ENCODE measurements at places on chromosomes 5 and 9.

DNA sequence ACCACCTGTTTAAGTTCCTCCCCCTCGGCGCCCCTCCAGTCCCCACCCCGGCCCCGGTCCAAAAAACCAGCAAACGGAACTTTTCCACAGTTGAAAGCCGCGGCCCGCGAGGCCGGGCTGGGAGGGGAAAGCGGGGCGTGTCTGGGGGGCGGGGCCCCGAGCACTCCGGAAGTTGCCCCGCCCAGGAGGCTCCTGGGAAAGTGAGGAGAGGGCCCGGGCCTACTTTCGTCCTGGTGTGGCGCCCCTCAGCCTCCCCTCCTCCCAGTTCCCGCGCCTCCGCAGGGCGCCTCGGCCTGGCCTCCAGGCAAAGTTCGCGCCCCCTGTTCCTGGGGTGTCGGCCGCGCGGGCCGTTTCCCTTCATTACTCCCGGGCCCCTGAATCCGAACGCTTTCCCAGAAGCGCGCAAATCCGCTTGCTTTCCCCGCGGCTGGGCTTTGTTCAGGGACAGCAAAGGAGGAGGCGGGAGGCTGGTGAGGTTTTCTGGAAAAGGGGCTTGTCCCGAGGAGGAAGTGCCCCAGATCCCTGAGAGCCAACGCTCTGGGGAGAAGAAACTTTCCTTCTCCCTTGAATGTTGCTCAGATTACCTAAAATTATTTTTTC, 4.5 kb upstream of the DMRT3 start:
- no peak for DNase-seq

DNA sequence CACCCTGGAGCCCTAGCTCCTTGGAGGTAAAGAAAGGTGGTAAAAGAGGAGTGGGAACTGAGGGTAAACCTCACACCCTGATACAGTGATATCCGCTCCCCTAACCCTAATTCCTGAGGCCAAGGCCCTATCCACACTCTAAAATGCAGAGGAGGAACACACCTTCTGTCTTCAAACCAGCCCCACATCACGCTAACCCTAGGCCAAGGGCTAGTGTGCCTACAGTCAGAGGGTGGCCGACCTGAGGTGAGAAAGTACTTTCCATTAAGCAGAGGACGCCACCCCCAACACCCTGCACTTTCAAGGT, 590 bp downstream of the HDAC3 start:
- no peak for DNase-seq

DNA sequence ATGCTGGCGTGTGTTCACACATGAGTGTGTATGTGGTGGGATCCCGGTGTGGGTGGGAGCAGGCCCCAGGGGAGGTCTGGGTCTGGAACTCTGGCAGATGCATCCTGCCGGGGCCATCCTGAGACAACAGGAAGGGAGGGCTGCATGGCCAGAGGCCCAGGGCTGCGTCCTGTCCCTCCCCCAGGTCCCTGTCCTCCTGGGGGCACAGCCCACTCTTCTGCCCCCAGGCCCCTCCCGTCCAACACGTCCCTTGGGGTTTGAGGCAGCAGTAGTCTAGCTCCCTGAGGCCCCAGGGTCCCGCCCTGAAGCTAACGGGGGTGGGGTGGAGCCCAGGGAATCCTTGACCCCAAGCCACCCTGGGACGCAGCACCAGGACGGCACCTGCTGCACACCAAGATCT, 16.6 kb downstream of the FLT4 start:
- DNase-seq: no peak

DNA sequence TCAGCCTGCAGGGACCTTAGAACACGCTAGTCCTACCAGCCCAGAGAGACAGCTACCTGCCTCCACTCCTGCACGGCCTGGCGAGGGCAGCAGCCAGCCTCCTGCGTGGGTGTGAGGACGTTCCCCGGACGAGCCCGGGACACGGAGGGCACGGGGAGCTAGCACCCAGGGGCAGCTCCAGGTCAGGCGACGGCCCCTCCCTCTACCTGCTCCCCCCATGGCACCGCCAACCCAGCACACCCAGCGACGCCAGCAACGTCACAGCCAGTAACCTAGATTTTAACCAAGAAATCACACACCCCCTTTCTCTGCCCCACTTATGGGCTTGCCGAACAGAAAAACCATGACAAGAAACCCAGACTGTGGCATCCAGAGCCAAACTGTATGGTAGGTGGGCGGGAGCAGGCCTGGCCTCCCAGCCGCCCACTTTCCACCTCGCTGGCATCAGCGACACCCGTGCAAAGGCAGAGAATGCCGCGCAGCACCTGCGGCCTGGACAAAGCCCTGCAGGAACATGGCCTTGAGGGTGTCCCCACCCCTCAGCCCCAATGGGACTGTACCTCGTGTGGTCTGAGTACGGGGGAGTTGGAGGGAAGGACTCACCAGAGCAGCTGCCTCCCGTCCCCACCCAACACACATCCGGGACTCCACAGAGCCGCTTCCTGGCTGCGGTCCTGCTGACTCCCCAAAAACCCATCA, 47.9 kb downstream of the NACC2 start:
- DNase-seq: no peak

GRCh38 chr9:82608487-82608886, 454.5 kb downstream of the RASEF start:
- DNase-seq: no peak

DNA sequence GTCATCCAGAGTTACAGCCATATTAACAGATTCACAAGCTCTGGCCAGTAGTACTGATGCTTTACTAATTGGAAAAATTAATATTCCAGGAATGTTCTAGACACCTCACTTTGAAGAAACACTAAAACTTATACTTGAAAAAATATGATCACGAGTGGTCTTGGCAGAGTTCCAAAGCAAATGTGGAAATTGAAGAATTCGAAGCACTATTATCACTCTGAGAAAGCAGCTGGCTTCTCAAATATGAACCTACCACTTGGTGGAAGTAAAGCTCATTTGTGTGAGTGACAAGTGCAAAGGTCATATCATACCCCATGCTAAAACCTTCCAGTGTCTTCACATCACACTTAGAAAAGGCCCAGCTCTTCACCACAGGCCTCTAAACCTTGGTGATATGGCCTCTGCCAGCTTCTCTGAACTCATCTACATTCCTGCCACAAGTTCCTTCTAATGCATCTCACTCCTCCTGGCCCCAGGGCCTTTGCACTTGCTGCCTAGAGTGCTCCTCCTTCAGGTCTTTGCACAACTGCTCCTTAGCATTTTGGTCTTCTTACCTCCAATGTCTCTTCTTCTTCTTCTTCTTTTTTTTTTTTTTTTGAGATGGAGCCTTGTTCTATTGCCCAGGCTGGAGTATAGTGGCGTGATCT, 175.7 kb upstream of the SMIM23 start:
- no peak for DNase-seq

GRCh38 chr9:7298123-7298522, 501.5 kb downstream of the DMAC1 start:
- DNase-seq: no peak

DNA sequence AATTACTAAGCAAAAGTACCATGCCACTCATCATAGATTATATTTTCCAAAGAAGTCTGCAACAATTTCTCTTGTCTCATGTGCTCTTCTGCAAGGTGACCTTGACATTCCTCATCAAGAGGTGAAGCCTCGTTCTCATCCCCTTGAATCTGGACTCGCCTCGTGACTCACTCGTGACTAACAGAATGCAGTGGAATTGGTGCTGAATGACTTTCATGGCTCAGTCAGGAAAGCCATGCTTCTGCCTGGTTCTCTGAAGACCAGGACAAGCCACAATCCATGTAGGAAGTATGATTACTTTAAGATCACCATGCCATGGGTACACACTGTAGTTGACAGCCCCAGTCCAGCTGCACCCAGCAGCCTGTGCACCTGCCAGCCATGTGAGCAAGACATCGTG, 335.8 kb downstream of the GADD45G start:
- no peak for DNase-seq

DNA sequence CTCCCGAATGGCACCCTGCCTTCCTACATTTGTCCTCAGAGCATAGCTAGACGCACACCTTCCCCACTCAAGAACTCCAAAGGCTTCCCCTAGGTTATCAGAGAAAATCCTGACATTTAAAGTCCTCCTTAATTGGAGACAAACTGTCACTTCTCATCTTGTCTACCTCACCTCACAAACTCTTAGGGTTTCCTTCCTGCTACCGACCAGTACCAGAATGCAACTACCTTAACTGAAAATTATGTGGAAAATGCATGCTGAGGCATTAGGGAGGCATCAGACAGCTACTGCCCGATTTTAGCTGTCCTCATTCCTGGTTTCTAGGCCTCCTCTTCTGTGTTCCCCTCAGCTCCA, 17.9 kb upstream of the TNIP1 start:
- no peak for DNase-seq

DNA sequence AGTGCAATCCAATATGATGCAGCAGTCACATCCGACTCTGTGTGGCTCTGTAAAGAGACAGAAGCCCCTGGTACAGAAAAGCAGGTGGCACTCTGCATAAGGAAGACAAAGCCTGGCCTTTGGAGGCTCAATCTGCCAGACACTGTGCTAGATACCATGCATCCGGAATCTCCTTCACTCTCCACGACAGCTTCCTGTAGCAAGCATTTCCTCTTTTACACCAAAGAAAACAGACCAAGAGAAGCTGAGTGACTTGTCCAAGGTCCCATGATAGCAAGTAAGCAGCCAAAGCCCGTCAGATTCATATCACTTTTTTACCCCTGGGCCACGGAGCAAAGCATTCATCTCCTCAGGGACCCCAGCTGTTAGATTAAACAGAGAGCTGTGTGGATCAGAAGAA, 64.2 kb upstream of the SMIM23 start:
- no peak for DNase-seq

GRCh38 chr9:116900543-116900942, 213.4 kb downstream of the TRIM32 start:
- DNase-seq: no peak

GRCh38 chr9:131597246-131597645, 51.9 kb downstream of the PRRT1B start:
- DNase-seq: no peak

DNA sequence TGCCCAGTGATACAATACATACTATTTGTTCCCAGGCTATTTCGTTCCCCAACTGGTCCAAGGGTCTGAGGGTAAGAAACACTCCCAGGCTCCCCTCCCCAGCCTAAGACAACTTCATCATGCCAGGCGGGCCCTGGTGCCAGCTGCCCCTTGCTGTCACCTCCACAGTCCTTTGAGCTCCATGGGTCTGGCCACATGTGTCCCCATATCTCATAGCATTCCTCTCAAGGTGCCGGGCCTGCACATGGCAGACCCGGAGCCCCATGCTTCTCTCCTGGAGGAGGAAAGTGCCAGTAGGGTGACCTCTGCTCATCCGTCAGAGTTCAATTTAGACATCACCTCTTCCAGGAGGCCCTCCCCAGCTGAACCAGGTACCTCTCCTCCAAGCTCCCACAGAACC, 120.5 kb downstream of the C5orf15 start:
- no peak for DNase-seq

- DNase-seq: no peak
Observed at GRCh38 chr9:7237473-7238246, 479.9 kb downstream of the KDM4C start.

GRCh38 chr9:16728137-16728508, 142.3 kb downstream of the BNC2 start:
- no peak for DNase-seq

- no peak for DNase-seq
Observed at GRCh38 chr9:135997090-135998015, 36.2 kb upstream of the UBAC1 start.
